ENCODE measurements at places on chromosomes 2 and 18. TPM values are rescaled to one million over a fixed set of nuclear protein-coding genes. Genes with fewer than 3 reads are reported as not detected.

DNA sequence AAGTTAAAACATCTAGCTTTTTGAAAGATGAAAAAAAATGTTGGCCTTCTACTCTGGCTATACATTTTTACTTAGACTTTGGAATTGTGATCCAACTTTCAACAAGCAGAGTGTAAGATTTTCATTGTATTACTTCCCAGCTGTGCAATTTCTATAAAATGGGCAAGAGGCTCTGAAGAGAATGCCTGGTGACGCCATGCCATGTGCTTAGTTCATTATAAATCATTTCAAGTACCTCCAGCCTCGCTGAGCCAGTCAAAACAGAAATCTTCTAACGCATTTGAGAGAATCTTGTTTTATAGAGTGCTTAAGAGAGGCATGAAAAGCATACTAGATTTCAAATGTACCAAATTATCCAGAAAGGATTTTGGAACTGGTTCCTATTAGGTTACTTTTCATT lies 10.1 kb upstream of the STK17B start:
- H3K27me3 ChIP-seq, result no peaks in the 10 kb centered on the region
- no peaks in the 10 kb centered on the region for H3K4me1 ChIP-seq
- H3K36me3 ChIP-seq, result no peaks in the 10 kb centered on the region
- H3K27ac ChIP-seq, result no peak overlapping the region

- H3K27ac ChIP-seq, result peak overlapping the region; percentile 81
- H3K4me1 ChIP-seq, result peaks cover 61% of the 10 kb centered on the region
- no peak for DNase-seq
- no peaks in the 10 kb centered on the region for H3K36me3 ChIP-seq
Measured at GRCh38 chr2:46984040-46984439, 68.4 kb upstream of the MCFD2 start.

GRCh38 chr2:85893428-85894258 lies 4.9 kb upstream of the ST3GAL5 start:
- H3K27ac ChIP-seq, result no peak overlapping the region
- no peak for DNase-seq
- peaks cover 5% of the 10 kb centered on the region for H3K4me1 ChIP-seq

DNA sequence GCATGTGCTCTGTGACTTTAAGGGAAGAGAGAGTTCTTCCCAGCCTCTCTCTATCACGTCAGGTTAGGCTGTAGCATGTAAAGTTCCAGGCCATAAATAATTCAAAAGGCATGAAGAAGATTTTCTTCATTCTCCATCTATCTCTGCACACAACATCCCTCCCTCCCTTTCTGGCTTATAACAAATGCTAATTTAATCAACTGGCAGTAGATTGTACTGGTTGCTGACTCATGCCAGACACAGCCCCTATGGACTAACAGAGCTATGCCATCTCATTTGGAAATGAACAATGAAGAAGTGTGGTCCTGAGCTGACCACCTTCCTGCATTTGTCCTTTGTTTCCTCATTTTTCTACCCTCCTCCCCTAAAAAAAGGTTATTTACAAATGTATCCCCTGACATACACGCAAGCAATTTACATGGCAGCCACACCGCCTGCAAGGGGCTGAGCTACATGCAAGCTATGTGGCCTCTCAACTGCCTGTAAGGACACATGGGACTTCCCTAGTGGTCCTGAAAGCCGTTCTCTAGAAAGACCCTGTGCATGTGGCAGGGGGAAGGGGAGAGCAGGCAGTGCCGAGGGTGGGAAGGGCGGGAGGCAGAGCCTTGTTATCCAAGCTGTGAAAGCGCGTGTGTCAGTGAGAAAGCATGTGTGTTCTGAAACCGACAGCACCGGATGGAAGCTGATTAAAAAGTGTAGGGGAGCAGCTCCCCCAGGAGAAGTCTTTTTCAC lies 90.9 kb upstream of the KLF7 start:
- no peak overlapping the region for H3K4me3 ChIP-seq
- H3K36me3 ChIP-seq, result no peaks in the 10 kb centered on the region
- DNase-seq, result no peak
- H3K27ac ChIP-seq, result no peak overlapping the region

GRCh38 chr2:30450025-30450424 lies 3.0 kb downstream of the LCLAT1 start:
- H3K27me3 ChIP-seq, result no peaks in the 10 kb centered on the region
- H3K4me1 ChIP-seq, result peaks cover 10% of the 10 kb centered on the region
- no peak overlapping the region for H3K27ac ChIP-seq
- no peaks in the 10 kb centered on the region for H3K36me3 ChIP-seq
- DNase-seq, result no peak

Gene UBR3
- total RNA-seq, result 132 TPM

Gene GREB1
- 91.0 TPM for total RNA-seq
